ENCODE measurements at places on chromosomes 1 and 21.
A peak's percentile ranks its signal among the peaks of the same experiment; 100 is the strongest.

DNA sequence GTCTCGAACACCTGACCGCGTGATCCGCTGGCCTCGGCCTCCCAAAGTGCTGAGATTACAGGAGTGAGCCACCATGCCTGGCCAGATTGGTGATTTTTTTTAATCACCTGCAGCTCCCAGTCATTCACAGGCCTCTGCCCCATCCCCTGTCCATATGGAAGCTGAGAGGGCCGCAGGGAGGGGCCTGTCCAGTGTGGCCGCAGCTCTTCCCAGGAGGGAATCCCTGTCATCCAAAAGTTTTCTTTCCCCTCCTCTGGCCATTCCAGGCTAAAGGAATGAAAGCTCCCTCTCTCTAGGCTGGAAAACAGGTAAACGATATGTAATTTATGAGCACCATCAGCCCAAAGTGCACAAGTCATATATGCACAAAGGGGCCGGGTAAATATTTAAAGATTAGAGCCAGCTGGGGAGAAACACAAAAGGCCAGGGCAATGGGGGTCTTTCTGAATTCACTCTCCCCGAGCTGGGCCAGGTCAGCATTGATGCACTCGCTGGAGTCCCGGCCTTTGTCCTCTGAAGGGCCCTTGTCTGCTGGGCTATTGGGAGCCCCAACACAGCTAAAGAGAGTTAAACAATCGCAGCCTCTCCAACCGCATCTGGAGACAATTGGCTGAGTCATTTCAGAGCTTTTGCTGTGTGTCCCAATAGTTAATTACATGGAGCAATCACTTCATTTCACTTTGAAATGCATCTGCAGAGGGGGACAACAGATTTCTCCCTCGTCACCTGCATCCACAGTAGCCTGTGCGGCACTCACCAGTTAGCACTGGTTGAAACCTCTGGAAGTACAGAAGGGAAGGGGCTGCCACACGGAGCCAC lies 3.8 kb upstream of the HES3 start:
- no peak for DNase-seq

DNA sequence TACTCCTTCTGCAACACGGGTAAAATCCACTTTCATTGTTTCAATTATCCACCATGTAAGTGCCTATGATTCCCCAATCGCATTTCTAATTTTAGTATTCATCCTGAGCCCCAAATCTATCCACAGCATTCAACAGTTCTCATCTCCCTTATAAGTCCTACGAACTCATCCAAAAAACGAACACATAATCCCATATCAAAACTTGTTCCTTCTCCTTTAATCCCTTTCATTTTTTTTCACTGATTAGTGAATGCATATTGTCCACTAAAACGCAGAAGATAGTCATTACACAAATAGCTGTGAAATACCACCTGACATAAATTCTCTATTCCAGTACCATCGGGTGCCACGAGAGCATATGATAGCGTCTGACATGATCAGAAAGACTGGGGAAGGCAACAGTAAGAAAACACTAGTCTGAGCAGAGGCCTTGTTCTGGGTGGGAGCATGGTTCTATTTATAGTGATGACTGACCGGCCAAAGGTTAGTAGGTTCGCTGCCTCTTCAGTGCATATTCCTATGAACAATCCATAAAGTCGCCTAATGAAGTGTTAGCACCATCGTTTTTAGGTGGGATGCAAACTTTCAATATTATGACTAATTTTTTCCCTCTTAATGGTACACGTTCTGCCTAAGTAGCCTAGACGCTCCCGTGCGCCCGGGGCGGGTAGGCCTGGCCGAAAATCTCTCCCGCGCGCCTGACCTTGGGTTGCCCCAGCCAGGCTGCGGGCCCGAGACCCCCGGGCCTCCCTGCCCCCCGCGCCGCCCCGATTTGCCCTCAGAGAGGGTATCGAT lies 648 bp downstream of the ATP5PF start:
- DNase-seq = peak; percentile 56

DNA sequence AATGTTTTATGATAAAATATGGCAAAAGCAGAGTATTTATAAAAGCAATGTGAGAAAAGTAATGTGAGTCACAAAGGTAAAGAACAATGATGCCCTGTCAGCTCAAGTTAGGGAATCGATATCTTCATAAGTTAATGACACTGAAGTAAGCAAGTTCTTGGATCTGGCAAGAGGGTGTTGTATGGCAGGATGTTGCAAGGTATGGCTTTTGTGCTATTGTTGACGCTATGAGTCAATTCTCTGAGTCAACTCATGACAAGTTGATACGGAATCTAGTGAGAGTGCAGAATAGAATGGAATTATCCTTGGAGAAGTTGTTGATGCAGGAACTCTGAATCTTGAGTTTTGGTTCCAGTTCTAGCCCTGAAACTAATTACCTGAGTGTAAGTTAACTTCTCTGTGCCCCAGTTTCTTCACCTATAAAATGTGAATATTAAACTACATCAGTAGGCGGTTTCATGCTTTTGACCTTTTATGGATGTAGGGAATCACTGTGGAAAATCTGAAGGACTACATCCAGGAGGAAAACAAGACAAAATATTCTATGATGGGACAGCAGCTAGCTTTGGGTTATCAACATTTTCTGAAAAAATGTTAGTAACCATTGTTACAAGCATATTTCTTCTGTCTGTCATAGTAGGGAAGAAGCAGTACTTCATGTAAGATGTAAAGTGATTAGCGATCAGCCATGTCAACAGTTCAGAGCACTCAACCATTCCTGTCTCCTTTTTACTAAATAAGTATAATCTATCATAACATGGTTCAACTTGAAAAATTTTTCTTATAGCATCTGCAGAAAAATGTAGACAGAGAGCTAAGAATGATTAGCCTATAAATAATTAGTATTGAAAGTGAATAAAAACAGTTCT lies 96.9 kb downstream of the ATP6V1G3 start:
- no peak for DNase-seq

DNA sequence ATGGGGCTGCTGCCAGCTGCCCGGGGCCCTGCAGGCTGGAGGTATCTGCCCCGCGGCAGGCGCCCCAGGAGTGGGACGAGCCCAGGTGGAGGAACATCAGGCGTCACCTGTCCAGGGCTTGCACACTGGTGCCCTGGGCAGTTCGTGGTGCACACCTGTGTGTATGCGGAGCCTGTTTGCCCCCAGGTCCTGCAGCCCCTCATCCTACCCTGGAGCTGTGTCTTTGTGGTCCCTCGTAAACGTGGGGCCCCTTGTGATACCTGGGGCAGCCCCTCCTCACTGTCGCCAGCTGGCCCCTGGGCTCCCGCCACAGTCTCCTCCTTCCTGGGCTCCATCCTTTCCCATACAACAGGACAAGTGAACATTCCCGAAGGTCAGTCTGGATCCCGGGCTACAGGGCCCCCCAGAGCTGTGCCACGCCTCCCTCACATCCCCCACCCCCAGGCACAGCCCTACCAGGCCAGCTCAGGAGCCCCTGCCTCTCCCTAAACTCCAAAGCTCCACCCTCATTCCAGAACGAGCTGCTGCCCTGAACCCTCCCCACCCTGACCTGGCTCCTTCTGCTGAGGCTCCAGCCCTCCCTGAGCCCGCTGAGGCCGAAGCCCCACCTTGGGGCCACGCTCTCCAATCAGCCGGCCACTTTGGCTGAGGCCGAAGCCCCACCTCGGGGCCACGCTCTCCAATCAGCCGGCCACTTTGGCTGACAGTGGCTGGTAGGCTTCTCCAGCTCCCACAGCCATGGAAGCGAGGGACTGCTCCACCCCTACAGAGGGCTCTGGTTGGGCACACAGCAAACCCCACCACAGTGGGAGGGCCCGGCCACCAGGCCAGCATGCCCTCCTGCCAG lies 42.6 kb downstream of the UBE2G2 start:
- no peak for DNase-seq

GRCh38 chr1:35835398-35835797 lies 27.6 kb downstream of the AGO4 start:
- DNase-seq = no peak

- no peak for DNase-seq
Observed at GRCh38 chr1:207946756-207947155, 35.8 kb upstream of the CD34 start.

DNA sequence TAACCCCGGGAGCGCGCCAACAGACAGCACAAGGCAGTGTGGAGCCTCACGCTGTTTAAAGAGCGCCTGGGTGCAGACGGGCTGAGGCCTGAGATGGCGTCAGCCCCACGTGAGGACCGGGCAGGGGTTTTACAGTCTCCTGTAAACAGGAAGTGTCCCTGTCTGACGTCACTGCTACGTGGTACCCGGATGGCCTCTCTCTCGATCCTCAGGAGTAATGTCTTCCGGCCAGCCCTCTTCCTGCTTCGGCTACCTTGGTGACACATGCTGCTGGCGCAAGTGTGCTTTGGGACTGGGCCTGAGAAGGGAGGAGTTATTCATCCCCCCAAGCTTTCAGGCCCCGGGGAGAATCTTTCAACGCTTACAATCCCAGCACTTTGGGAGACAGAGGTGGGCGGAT lies 41.2 kb downstream of the CNST start:
- DNase-seq = no peak

- no peak for DNase-seq
Observed at GRCh38 chr1:63674865-63675419, 81.7 kb downstream of the PGM1 start.

DNA sequence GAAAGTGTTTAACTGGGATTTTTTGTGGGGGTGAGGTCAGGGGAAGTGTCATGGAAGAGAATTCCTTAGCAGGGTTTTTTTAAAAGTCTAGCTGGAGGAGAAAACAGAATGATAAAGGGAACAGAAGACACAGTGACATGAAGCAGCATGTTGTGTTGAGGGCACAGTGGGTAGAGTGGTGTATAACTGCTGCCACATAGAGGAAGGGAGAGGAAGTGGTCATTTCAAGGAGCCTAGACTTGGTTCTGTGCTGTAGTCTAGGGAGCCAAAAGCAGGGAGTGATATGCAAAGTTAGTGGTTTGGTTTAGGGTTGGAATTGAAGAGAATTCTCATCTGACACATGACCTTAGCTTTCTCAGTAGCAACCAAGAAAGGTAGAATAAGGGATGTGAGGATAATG lies 10.2 kb downstream of the EEIG2 start:
- DNase-seq = peak; percentile 16

GRCh38 chr1:178354816-178355215 lies 141.9 kb downstream of the CLEC20A start:
- DNase-seq = no peak

GRCh38 chr1:206507284-206508129 lies at the start of gene RASSF5:
RASSF5 (plus strand) TSS chr1:206507531; CDS start chr1:206507603, 72 bp downstream.
- DNase-seq = peak; percentile 46

- DNase-seq = no peak
Observed at GRCh38 chr1:239426821-239427475, 40.6 kb downstream of the CHRM3 start.

DNA sequence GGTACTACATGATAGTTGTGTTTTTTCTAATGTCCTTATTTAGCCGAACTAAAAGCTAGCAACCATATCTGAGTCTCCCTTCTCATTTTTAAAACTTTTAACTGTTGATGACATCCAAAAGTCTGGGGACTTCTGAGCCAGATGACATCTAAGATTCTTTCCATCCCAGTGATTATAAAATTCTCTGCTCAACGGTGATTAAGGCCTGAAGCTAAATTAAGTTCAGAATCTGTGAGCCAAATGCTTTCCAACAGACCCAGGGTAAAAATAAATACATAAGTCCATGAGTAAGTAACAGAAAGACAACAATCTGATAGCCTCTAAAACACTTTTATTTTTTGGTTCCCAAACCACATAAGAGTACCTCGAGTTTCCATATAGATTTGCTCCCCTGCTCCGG lies 13.1 kb upstream of the PTP4A2 start:
- no peak for DNase-seq

GRCh38 chr1:245212221-245212710 lies 57.5 kb downstream of the KIF26B start:
- no peak for DNase-seq

DNA sequence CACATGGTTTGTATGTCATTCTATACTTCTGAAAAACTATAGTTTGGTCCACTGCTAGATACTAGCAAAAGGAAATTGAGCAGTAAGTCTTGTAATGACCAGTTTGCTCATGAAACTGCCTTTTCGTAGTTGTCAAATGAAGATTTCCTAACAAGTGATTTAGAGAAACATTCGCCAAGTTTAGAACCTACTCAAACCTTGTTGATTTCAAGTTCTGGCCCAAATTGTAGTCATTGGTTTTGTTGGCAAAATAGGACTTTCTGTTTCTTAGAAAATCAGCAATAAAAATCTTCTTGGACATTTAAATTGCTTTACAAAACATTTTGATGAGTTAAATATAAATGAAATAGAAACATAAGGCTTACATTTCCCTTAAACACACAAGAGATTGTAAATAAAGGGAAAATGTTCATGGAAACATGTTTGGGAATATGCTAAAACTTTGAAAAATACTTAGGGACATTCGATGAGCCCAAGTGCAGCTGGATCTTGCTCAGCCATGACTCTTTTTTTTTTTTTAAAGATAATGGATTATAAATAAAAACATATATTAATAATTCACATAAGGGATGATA lies 178.5 kb upstream of the LYPLAL1 start:
- DNase-seq = no peak

GRCh38 chr1:200362421-200362820 lies 47.4 kb downstream of the ZNF281 start:
- peak; percentile 67 for DNase-seq

Data from midbrain (tissue), 1 donor.